ENCODE measurements at places on chromosomes 2 and 18. TPM values are rescaled to one million over a fixed set of nuclear protein-coding genes. Genes with fewer than 3 reads are reported as not detected.

The TEKT4 gene
- not detected for total RNA-seq

The SERPINB7 gene
- 0.27 TPM for total RNA-seq

- no peak for DNase-seq
Measured at GRCh38 chr2:9398881-9399780, 24.2 kb downstream of the ITGB1BP1 start.

GRCh38 chr2:196088203-196088602, 19.6 kb upstream of the DNAH7 start:
- peak; percentile 48 for DNase-seq

- no peak for DNase-seq
Measured at GRCh38 chr2:85438201-85439024, 19.9 kb downstream of the SH2D6 start.

Data from fibroblast of the aortic adventitia (primary cell).